AG10803 (cell line): ENCODE measurements at places on chromosomes 5 and 9.

GRCh38 chr5:9774472-9775079 is 144.4 kb upstream of the TAS2R1 start:
- DNase-seq = peak; percentile 85

DNA sequence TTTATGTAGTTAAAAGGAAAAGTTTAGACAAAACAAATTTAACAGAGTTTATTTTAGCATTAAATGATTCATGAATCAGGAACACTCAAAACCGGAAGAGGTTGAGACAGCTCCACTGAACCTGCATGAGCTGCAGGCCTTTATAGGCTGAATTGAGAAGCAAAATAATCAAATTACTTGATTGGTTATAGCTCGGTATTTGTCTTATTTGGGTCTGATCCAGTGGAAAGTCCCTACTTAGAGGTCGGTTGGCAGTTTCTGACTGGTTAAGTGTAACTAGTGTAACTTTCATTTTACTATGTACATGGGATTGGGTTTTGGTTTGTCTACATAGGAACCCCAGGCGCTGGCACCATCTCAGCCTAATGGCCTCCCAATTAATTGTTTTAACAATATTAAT is 74.1 kb upstream of the PIK3R1 start:
- peak; percentile 40 for DNase-seq

- DNase-seq = peak; percentile 12
Observed at GRCh38 chr5:78430866-78431265, 70.4 kb downstream of the SCAMP1 start.

DNA sequence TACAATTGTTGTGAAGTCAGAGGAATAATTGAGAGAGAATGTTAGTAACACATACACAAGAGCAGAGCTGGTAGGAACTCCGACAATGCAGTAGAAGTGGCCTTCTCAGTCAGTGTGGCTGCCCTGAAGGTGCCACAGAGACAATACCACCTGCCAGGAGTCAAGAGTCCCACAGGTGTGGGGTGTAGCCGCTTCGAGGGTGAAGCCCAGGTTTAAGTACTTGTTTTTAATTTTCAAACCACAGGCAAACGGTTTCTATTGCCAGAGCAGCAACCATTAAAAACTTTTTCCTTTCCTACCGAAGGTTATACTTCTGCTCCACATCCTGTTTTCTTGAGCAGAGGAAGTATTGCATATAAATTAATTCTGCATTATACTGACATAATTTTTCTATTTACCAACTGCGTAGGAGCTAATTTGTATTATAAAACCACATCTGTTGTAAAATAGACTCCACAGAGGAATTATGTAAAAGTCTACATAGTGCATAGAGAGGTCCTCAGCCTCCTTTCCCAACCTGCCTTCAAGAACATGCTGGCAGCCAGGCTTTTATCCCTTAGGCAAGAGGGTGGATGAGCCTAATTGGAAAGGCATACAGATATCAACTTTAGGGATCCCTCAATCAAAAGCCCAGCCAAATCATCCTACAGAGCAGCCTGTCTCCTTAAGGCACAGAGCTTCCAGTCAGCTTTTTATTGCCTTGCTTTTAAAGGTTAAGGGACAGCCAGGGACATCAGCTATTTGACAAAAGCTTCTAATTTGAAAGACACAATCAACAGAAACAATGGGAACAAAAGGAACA is 12.9 kb upstream of the ACTBL2 start:
- no peak for DNase-seq

- DNase-seq = peak; percentile 54
Observed at GRCh38 chr9:136119061-136119882, 597 bp upstream of the TMEM250 start.
